Urinary bladder (tissue), 4 donors: ENCODE measurements at places on chromosomes 7 and 10.

- no peak for DNase-seq
Observed at GRCh38 chr10:24428410-24428782, 219.5 kb downstream of the KIAA1217 start.

DNA sequence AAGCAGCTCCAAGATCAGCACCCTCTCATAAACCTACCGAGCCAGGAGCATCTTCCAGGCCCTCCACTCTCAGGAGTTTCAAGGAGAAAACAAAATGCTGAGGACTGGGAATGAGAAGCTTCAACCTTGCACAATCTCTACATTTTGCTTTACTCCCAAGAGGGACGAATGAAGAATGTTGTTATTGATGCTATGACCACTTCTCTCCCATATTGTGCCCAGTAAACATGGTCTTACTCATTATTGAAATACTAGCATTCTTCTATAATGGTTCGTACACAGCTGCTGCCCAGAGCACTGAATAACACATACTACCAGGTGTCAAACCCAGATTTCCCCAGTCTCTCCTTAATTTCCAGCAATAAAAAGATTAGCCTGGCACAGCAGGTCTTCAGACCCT is 63.4 kb upstream of the BET1 start:
- DNase-seq, result no peak

DNA sequence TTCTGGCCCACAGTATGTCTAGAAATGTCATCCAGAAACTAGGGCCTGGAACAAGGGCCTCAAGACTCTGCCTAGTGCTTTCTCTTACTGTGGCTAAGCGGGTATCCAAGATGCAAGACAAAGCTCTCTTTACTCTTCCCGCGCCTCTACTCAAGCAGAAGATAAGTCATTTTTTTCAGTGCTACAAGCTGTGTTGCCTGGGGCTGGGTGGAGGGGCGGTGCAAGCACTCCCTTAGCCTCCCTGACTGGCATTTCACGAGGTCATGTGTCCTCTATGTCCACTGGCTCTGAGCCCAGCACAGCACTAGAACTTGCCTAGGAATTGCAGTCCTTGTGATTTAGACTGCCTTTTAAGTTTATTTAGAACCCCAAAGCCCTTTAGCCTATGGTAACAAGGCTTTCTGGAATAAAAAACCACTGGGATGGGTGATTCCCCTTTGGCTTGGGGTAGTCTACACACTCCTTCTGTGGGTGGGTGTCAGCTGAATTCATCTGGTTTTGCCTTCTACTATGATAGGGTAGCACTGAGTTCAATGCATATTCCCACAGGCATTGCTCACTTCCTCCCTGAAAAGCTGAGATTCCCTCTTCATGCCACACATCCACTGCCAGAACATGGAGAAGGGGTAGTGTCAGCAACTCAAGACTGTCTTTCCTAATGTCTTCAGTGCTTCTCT is 371.8 kb upstream of the KCND2 start:
- no peak for DNase-seq

DNA sequence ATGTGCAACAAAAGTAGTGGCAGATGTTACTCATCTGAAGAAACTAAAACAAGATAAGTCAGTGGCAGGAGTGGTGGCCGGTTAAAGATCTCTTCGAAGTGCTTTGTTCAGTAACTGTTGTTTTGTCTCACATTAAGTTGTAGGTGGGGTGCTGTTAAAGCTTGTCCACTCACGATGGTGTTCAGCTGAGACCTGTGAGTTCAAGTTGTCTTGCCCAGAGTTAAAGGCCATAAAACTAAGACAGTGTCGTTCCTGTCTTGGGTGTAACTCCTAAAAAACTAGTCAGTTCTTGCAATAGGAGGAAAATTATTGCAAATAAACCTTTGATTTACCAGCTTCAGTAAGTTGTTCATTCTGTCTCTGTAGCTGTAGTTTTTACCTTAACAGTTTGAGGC is 857 bp upstream of the FOXP2 start:
- peak; percentile 45 for DNase-seq

GRCh38 chr7:42587806-42588205 is 324.1 kb downstream of the C7orf25 start:
- no peak for DNase-seq

- DNase-seq, result no peak
Observed at GRCh38 chr10:35460852-35461460, 124.6 kb downstream of the CCNY start.

DNA sequence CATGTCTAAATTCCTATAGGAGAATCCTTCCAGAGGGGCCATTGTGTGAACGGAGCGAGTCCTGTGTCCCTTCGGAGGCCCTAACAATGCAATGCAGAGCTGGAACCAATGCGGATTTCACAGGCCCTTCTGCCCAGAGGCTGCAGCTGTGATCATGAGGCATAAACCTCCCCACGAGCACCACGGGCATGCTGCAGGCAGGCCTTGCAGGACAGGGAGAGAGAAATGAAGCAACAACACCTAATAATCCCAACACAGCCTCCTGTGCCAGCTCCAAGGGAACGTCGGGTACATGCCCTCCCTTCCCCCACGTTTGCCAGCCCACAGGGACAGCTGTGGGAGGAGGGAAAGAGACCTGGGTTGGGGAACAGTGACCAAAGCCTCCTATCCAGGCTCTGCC is 74.4 kb downstream of the TNS3 start:
- no peak for DNase-seq

- DNase-seq, result no peak
Observed at GRCh38 chr10:97519342-97519741, 20.6 kb downstream of the UBTD1 start.

DNA sequence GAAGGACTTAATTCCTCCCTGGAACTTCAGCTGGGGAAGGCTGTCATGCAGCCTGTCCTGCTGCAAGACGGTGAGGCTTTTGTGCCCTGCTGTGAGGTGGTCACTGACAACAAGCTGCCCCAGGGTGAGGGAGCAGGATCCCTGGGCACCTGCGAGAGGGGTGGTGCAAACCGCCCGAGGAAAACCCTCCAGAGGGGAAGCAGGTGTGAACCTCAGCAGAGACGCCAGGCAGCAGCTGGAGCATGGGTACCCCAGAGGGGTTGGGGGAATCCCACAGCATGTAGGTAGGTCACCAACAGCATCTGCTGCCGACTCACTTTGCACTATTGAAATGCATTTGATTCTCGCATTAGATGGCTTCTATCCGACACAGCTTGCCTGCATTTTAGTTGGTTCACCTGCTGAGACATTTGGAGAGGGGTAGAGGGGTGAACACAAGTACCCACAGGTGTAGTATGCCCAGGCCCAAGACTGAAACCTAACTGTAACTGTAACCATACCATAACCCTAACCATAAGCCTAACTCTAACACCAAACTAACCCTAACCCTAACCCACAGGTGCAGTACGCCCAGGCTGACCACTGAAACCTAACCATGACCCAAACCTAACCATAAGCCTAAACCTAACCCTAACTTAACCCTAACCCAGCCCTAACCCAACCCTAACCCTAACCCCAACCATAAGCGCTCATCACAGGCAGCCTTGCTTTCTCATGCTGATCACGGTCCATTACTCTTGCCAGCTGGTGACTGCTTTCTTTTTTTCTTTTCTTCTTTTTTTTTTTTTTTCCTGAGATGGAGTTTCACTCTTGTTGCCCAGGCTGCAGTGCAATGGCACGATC is 85.9 kb downstream of the ELFN1 start:
- no peak for DNase-seq

- no peak for DNase-seq
Observed at GRCh38 chr7:151178831-151179230, 8.2 kb downstream of the ASB10 start.

GRCh38 chr10:71463111-71463510 is 66.4 kb downstream of the CDH23 start:
- DNase-seq, result no peak

DNA sequence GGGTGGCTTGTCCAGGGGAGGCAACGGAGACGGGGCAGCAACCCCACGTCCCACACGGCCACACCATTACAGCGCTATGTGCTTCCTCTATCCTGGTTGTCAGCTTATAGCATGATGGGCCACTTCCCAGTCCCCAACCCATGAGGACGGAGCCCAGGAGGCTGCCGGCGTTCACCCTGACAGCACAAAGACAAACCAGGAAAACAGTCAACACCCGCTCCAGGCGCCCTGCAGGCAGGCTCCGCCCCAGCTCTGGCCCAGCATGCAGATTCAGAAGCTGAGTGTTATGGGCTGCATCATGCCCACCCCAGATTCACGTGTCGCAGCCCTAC is 14.8 kb downstream of the WDR86 start:
- DNase-seq, result no peak

DNA sequence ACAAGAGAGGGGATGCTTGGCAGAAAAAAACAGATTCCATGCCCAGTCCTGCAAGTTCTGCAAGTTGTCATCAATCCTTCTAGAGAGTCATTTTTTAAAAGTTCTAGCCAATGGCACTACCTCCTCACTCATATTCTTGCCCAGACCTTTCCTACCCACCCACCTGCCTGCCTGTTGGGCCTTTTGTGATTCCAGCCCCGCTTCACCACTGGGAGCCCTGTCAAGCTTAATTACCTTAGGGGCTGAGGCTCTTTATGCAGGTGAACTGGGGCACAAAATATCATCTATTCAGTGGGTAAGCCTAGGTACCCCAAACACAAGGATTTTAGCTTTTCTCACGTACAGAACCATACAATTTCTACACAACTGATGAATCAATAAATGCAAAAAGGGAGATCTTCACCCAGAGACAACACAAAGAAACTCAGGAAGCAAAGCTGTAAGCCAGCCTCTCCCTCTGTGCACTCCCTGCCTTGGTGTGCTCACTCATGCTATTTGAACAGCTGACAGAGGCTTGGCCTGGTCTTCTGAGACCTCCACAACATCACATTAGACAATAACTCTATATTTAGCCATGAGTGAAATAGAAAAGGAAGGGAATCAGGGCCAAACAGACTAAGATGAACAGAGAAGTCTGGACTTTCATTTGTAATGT is 222.6 kb downstream of the HTR7 start:
- no peak for DNase-seq

DNA sequence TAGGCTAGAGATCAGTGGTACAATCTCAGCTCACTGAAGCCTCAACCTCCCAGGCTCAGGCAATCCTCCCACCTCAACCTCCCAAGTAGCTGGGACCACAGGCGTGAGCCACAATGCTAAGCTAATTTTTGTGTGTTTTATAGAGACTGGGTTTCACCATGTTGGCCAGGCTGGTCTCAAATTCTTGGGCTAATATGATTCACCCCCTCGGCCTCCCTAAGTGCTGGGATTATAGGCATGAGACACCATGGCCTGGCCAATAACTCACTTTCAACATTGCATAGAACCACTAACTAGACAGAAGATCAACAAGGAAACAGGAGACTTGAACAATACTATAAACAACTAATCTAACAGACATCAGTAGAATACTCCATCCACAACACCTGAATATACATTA is 191.7 kb downstream of the LRRN3 start:
- DNase-seq, result no peak

DNA sequence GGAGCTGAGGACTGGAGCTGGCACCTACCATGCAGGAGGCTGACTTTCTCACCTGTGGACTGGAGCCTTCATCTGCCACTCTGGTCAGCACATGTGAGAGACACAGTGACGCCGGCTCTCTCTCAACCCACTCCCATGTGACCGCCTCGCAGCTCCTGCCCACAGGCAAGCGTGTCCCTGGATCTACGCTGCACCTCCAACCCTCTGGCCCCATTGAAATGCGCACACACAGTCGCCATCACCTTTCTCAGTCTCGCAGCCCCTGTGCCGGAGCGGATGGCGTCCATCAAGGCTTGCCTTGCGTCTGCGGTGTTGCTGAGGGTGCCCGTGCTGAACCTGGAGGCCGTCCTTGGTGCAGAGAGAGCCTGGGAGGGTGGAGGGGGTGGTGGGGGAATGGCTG is 242.2 kb upstream of the GRB10 start:
- DNase-seq, result no peak

DNA sequence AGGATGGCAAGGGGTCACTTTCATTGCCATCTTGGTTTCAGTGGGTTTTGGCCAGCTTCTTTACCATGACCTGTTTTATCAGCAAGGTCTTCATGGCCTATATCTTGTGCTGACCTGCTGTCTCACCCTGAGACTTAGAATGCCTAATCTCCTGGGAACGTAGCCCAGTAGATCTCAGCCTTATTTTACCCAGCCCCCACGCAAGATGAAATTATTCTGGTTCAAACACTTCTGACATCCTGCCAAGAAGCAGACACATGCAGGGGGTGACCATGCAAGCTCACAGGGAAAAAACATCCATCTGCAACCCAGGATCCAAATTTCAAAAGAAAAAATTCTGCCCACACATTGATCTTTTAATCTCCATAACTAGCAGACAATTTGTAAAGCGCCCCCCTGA is 88.4 kb upstream of the EEPD1 start:
- no peak for DNase-seq

- no peak for DNase-seq
Observed at GRCh38 chr10:100831742-100832141, 81.0 kb upstream of the SLF2 start.

- no peak for DNase-seq
Observed at GRCh38 chr7:50614721-50615518, 49.7 kb upstream of the DDC start.

- DNase-seq, result no peak
Observed at GRCh38 chr10:77479586-77479985, 158.0 kb downstream of the KCNMA1 start.

- no peak for DNase-seq
Observed at GRCh38 chr7:108451296-108451848, 4.9 kb downstream of the NRCAM start.

DNA sequence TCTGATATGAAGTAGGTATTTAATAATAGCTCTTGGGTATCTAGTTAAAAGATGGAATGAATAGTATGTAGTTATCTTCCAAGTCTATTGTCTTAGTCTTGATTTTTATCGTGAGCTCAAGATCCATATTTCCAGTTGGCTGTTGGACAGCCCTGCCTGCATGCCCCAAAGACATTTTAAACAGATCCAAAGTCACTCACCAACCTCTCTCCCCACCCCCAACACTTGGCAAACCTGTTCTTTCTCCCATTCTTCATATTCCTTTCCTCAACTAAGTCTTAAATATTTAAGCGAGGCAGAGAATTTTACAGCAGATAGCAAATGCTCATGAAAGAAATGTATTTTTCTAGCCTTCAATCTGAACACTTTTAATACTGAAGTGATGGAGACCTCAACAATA is 80.7 kb upstream of the PALS2 start:
- DNase-seq, result no peak

DNA sequence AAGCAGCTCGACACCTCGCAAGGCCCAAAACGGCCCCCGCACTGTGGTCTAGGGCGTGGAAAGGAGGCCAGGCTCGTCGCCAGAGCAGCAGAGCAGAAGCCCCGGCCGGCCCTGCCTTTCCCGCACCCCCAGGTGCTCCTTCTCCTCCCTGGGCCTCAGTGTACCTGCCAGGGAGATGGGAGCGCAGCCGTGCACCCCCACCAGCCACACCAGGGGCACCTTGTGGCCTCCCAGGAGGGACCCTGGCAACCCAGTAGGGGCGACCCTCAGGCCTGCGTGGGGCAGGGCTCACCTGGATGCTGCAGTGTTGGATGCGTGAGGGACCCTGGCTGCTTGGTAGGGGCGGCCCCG is 9.5 kb downstream of the PDGFA start:
- DNase-seq, result no peak

DNA sequence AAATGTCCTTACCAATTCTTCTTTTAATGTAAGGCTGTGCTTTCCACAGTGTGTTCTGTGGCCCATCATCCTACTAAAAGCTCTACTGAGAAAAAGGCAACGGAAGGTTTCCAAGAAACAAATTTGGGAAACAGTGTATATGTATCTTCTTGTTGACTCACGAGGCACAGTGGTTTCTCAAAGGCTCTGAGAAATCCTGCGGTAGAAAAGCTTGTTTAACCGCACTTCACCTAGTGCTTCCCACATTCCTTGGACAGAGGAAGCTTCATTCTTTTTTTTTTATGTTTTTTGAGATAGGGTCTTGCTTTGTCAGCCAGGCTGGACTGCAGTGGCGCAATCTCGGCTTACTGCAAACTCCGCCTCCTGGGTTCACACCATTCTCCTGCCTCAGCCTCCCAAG is 84.5 kb downstream of the TACC2 start:
- DNase-seq, result no peak
